ENCODE measurements at places on chromosomes 3 and 15.

DNA sequence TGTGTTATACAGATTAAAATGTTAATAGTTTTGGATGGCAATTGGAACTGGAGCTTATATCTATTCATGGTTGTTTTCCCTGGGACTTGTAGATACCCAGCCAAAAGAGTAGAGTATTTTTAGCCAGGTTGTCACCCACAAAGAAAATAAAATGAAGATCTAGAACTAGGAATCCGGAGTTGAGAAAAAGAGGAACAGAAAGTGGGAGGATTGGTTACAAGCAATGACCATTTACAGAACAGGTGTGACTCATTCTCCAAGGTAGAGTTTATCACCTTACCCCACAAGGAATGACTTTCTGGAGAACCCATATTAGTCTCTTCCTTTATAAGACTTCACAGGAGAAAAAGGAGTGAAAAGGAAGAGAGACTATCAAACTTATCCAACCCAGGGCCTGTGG is 99.8 kb downstream of the TMEM108 start:
- no peak for DNase-seq

DNA sequence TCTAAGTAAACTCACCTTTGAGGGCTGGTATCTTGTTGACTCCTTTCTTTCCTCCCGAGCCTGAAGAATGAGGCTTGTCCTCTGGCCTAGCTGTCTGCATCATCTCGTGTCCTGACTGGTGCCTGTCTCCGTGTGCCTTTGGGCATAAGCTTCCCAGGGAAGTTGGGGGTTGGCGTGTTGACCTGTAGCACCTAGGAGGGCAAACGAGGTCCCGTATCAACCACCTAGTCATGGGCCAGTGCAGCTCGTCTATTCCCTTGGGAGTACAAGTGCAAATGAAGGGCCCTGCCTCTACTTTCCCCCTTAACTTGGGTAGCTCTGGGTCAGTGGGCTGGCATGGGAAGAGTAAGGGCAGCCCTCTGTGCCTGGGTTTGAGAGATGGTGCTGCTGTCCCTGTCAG is 8.7 kb downstream of the TEX264 start:
- no peak for DNase-seq

DNA sequence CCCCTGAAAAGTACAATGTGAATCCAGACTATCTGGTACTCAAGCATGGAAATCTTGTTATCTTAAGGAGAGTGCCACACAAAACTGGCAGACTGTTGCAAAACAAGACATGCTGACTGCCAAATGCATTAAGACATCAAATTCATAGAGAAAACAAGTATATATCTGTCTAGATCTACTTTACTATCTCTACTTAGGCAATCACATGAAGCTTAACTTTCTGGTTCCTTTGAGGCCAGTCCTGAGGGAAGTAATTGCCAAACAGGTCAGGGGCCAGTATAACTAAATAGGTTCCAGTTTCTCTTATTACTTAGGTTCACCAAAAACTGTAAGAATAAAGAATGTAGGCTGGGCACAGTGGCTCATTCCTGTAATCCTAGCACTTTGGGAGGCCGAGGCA is 15.9 kb upstream of the SLC4A7 start:
- no peak for DNase-seq

- DNase-seq: no peak
These were observed 77.4 kb downstream of the SEC22A start for GRCh38 chr3:123279121-123279520.

DNA sequence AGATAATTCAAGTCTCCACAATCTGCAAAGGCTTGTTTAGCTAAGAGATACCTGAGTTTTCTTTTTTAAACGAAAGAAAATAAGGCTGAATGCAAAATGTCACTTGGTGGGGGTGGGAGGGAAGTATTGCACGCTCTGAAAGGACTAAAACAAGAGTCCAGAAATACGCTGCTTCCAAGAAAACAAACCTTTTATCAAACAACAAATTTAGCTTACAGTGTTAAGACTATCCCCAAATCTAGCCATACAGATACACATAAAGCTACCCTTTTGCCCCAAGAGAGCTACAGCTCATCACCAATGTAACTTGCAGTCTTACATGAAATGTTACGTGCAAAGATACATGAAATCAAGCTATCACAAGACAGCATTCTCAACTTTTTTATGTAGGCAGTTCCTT is 522.5 kb downstream of the FOXP1 start:
- no peak for DNase-seq

- DNase-seq: no peak
These were observed 32.9 kb downstream of the IL16 start for GRCh38 chr15:81229586-81229985.

GRCh38 chr15:44738340-44738984 is 2.1 kb downstream of the TRIM69 start:
- no peak for DNase-seq

- no peak for DNase-seq
These were observed 68.0 kb downstream of the TFG start for GRCh38 chr3:100777271-100777670.

GRCh38 chr3:112794622-112795172 is 52.0 kb downstream of the CD200R1L start:
- DNase-seq: no peak

GRCh38 chr3:105688821-105689220 is 180.0 kb downstream of the CBLB start:
- DNase-seq: no peak

DNA sequence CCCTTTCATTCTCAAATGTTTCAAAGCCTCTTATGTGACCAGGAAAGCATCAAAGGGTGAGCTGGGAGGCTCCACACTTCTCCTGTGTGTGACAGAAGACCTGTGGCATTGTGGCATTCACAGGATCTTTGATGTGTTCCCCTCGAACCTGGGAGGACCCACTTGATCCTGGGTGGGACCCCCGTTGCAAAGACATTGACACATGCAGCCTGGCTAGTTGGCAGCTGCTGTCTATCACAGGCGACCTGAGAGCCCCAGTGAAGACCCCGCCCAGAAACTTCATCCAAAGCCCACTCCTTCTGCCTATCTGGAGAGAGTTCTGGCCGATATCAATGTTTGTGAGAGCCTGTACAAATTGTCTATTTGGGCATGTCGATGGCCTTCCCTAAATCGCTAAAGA is 140.4 kb upstream of the ATP2B2 start:
- DNase-seq: no peak

DNA sequence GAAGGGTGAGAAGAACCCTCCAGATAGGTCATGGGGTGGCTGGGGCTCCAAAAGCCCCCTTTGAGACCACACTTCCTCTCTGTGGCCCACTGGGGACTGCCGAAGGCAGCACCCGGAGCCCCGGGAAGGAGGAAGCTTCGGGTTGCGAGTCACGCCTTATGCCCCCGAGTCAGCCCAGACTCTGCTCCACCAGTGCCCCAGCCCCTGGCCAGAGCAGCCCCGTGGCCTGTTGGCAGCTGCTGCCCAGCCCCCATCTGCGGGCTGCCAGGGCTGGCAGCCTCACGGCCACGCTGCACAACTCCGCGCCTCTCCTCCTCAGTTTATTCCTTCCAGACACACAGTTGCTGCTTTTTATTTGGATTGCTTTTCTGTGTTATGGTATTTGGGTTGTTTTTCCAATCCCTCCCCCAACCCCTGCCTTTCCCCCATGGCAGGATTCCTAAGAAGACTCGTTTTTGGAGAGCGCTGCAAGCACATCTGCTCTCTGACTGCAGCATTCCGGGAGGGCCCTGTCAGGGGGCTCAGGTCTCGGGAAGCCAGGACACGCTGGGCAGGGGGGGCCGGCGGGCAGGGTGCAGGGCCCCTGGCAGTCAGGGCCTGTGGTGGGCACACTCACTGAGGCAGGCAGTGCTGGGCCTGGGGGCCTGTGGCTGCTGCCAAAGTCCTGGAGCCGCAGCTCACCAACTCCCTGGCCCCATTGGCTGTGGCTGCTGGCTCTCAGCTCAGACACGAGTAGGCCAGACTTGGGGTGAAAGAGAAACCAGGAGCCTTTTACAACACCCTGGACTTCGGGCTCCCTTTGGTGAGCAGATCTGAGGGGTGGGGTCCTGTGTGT is 20.2 kb downstream of the MAGEF1 start:
- DNase-seq: no peak

- no peak for DNase-seq
These were observed 23.2 kb upstream of the LAMP3 start for GRCh38 chr3:183185696-183186095.

DNA sequence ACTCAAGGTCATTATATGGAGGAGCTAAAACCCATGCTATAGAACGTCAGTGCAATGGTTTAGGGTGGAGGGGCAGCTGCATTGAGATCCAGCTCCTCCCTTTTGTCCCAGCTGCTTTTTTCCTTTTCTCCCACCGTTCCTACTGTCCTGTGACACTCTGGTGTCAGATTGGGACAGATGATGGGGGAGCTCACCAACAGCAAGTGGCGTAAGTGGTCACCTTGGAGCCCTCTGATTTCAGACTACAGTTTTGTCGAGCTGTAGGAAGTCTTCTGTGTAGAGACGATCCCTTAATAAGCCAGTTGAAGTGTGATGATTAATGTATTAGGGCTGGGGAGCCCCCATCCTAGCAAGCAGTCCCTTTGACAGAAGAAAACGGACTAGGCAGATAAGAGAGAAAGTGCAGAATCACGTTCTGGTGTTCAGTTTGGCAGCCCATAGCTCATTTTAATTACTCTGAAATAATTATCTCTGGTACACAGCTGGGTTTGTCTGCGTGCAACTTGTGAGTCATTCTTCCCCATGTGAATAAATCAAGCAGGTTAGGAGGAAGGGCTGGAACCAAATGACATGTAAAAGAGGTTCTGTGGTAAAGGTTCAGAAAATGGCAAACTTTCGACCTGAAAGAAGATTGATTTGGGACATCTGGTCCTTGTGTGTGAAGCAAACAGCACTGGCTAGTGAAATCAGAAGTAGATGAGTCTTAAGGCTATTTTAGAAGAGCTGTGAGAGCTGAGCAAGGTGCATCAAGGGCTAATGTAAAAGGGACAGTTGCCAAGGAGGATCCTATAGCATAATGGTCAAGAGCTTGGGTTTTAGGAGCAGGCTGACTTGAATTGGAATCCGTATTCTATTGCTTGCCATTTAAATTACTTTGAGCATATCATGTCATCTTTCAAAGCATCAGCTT is 241.4 kb downstream of the EDEM1 start:
- no peak for DNase-seq

GRCh38 chr3:157098121-157098822 is 61.7 kb downstream of the CCNL1 start:
- no peak for DNase-seq

GRCh38 chr3:128060473-128061381 is 8.5 kb downstream of the SEC61A1 start:
- no peak for DNase-seq

GRCh38 chr15:29990954-29991353 is 91.8 kb upstream of the GOLGA8J start:
- no peak for DNase-seq

DNA sequence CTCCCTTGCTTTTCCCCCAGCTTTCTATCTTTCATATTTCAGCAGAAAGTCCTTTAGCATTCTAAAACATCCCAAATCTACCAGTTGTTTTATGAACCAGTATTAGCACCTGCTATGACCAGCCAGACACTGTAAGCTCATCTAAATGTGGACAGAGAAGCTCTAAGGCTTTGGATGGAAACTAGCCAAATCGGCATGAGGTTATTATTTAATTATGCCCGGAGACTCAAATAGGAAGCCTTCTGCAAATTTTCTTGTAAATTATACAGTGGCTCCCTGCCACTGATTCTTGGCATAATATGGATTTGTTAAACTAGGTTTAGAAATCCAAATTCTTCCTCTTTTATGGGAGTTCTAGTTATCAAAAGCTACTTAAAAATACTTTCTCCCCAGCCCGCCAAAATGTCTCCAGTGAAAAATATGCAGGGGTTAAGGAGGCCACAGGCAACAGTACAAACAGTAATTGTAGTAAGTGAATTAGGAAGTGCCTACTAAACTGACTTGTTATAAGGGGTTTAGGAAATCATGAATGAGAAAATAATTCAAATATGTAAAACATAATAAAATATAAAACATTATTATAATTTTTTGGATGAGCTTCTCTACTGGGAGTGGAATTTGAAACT is 15.4 kb downstream of the MYH15 start:
- no peak for DNase-seq

GRCh38 chr3:66938338-66938963 is 59.7 kb upstream of the KBTBD8 start:
- DNase-seq: no peak

GRCh38 chr3:153855772-153856171 is 265.4 kb upstream of the ARHGEF26 start:
- DNase-seq: no peak

DNA sequence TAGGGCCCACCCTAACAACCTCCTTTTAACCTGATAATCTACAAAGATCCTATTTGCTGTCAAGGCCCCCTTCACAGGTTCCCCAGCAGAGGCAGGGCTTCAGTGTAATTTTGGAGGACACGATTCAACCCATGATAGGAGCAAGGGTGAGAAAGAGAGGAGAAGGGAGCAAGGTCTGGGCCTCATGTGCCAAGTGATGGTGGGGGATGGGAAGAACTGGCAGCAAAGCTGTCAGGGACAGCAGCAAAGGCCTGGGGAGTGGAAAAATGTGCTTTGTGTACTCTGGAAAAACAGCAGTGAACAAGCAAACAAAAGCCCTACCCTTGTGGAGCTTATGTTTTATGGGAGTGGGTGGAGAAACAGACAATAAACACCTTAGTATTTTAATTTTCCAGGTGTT is 2.7 kb upstream of the GALNT15 start:
- no peak for DNase-seq

GRCh38 chr15:68644083-68644904 is 65.5 kb downstream of the CORO2B start:
- no peak for DNase-seq

DNA sequence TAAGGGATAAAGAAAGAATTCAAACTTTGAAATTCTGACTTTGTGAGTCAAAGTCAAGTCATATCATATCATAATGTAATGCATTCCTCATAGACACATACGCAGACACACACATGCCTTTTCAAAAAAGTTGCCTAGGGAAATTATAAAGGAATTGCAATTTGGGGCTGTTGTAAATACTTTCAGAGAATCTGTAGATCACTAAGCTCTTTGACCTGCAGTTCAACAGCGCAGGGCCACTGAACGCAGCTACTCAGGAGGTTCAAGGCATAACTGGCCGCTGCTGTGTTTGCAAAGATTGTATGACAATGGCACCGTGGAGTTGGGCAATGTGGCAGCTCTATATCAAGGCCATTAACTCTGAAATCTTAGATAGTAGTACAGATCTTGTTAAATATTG is 188.4 kb upstream of the THRB start:
- DNase-seq: no peak

DNA sequence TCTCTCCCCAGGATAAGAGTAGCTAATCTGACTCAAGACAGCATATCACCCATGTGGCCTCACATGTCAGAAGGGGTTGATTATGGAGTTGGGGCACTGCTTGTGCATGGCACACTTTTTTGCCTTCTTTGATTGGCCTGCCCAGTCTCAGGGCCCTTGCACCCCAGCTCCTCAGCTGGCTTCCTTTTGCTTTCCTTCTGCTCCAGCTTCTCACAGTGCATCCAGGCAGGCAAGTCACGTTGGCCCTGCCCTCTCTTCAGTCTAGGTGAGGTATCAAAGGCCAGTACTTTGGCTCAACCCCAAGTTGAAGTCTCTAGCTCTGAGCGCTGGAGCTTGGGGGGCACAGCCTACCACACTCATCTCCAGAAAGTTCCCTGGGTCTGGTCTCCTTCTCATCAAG is 42.2 kb downstream of the NGRN start:
- no peak for DNase-seq

GRCh38 chr3:118354556-118354955 is 680.1 kb downstream of the IGSF11 start:
- DNase-seq: no peak

- no peak for DNase-seq
These were observed 105.9 kb upstream of the AKAP13 start for GRCh38 chr15:85274315-85275050.

All from NCI-H510A (cell line).